ENCODE measurements at places on chromosomes 3 and 15.

DNA sequence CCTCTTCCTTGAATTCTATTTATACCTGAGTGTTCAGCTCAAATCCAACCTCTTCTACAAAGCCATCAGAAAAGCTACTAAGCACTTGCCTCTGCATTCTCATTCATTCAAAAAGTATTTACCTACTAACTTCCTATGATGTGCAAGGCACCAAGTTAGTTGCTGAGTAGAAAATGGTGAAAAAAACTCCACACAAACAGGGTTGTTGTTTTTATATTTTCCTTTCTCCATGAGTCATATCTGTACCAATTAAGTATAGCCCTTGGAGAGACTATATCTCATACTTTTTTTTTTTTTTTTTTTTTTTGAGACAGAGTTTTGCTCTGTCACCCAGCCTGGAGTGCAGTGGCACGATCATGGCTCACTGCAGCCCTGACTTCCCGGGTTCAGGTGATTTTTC is 67.7 kb downstream of the IGF2BP2 start:
- no peak for DNase-seq

DNA sequence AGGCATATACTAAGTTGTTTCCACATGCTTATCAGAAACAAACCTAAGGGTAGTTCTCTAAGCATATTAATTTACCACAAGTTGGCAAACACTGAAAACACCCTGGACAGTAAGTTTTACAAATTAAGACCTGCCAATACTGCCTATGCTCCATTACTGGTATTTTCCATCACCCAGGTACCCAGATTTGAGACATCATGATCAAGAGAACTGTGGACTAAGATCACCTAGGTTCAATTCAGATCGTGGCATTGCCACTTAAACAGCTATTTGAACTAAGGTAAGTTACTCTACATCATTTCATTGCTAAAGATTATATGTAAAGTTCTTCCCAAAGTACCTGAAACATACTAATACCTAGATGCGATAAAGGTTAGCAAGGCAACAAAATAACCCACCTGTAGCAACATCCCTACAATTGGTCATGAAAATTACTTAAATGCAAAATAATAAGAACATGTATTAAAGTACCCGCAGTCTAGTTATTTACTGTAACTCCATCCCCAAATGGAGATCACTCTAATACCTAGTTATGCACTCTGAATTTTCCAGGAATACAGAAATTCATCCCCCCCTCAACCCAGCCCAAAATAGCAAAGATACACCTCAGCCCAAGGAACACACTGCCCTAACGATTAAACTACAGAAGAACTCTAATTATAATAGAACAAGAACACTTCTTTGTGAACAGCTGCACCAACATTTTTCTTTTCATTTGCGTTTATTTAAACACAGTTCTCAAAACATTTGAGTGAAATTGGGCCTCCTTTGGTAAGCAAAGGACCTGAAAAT is 21.6 kb downstream of the TRA2B start:
- no peak for DNase-seq

GRCh38 chr3:98964784-98965183 is 63.3 kb upstream of the DCBLD2 start:
- DNase-seq, result no peak

DNA sequence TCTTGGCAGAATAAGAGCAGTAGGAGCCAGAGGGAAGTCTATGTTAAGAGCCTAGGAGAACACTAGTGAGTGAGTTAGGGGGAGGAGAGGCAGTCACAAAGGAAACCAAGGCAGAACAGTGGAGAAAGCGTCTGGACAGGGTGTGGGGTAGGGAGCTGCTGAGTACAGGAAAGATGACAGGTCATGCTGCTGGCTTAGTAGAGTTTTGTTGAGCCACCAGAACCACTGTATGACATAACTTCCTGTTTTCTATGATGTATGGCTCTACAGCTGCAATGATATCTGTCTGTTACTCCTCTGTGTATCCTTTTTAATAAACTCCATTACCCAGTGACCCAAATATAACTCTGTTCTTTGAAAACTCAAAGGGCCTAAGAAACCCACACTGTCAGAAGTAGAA is 10.6 kb upstream of the STT3B start:
- peak; percentile 6 for DNase-seq

DNA sequence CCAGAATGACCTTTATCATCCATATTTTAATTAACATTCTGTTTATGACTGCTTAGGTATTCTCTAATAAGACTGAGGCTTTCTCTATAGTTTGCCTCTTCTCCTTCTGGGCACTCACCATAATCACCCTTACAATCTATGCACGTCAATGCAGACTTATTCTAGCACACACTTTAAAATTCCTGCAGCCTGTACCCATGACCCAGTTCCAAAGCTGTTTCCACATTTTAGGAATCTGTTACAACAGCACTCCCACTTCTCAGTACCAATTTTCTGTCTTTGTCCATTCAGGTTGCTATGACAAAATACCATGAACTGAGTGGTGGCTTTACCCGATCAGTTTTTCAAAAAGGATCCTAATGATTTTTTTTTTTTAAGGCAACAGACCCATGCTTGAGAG is 103.5 kb downstream of the SOX14 start:
- no peak for DNase-seq

DNA sequence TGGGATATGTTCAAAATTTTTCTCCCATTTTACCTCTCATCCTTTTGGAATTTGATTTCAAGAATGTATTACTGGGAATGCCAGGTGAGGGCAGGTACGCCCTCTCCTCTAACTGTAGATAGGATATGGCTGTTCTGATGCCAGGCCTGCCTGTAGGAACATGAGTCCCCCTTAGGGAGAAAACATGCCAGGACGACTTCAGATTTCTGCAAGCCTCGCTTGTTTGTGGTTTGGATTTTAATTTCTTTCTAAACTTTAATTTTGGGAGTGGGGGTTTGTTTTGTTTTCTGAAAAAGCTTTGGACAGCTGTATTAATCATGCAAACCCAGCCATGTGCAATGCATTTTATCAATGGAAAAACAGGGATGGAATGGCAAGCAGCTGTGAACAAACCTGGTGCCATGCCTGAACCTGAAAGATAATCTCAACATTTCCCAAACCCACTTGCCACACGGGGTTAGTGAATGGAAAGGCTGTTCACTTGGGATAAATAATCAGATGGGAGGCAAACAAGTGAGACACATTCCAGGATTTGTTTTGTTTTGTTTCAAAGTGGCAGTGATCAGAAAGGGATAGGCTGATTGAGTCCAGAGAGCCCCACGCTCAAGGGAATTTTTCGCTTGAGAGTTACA is 207.6 kb downstream of the GAP43 start:
- no peak for DNase-seq

DNA sequence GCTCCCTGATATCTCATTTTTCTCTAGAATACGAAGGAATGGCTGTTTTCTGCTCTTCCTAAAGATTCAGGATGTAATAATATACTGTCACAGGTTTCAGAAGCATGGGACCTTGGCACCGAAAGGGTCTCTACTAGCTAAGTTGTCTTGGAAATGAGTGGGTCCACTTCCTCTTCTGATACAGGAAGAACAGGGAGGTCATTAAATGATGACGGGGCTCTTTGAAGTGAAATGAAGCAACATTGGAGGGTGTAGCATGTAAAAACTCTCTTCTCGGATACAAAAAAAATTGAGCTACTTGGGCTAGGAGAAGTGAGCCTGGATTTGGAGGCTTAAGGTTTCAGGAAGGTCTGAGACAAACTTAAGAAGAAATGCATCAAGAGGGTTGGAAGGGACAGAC is 349.8 kb upstream of the TPRG1 start:
- DNase-seq, result no peak

- peak; percentile 19 for DNase-seq
These were observed 52.9 kb downstream of the TRPM7 start for GRCh38 chr15:50633653-50634052.

- no peak for DNase-seq
These were observed at the start of gene NAALADL2 for GRCh38 chr3:174859114-174859735. TSS of gene NAALADL2 (plus strand) at chr3:174859334.

DNA sequence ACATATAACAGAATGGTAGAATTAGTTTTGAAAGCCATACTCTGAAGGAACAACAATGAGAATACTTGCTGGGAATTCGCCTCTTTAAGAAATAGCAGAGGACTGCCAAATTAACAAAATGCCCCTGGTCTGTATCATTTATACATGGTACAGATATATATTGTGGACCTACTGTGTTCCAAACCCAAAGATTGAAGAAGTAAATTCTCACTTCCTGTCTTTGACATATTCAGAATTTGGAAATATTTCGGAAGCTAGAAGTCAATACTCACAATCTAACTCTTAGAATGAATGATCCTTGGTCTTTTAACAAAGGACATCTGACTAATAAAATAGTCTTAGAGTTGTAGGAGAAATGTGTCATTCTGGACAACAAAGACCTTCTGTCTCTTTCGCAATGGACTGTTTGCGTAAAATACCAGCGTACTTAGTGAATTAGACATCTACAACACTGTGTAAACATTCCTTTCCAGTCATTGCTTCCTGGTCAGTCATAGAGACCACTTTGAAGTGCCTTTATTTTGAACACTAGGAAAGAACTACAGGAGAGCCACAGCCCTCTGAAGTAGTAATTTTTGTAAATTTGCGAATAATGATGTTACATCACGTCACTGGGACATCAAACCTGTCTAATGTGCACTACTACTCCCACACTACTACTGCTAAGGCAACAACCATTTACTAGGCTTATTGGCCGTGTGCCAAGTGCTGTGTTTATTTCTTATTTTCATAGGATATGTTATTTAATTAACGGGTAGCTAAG is 68.0 kb downstream of the CHL1 start:
- DNase-seq, result no peak

DNA sequence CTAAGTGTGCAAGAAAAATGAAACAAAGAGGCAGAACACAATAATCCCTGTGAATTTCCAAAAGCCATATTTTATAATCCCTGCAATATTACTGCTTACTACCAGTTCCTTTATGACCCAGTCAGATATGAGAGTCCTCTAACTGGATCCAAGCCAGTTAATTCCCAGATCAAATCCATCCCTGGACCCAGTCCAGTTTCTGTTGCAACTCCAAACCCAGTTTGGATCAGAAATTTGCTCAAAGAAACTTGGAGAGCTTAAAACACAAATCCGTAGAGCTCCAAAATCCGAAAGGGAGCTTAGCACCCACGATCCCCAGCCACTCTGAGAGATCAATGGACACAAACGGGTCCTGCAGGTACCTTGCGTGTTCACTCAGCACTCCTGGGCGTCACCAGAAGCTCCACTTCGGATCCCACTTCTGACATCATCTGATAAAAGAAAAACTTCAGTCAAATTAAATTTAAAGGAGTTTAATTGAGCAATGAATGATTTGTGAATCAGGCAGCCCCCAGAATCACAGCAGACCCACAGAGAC is 32.6 kb upstream of the THUMPD3 start:
- no peak for DNase-seq

GRCh38 chr3:100144255-100144866 is 30.1 kb upstream of the FILIP1L start:
- no peak for DNase-seq

GRCh38 chr3:184765730-184766074 is 46.3 kb upstream of the VPS8 start:
- no peak for DNase-seq

- peak; percentile 90 for DNase-seq
These were observed at the start of gene PDZRN3 for GRCh38 chr3:73624821-73625665. TSS of gene PDZRN3 (minus strand) at chr3:73624941.

DNA sequence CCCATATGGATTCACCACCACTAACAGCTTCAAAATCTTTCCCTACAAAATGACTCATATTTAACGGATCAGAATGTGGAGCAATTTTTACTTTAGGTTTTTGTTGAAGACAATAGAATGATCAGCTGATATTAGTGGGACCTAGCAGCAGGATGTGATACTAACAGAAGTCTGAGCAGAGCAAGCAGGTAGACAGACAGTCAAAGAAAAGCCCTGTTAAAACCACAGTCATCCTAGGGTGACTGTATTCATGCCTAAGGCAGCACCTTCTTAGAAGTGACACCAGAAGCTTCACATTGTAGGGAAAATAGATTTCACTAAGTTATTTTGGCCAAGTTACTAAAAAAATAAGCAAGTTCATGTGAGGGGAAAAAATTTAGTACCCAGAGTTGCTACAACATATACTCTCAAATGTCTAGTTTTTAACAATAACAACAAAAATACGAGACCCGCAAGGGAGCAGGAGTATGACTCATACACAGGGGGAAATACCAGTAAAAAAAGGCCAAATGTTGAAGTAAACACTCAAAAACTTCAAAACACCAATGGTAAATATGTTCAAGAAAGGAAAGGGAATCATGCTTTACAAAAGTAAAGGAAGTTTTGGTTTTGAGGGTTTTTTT is 590.9 kb downstream of the EPHA3 start:
- no peak for DNase-seq

- no peak for DNase-seq
These were observed 28.3 kb downstream of the SRP14 start for GRCh38 chr15:40010686-40011085.

- no peak for DNase-seq
These were observed 183.2 kb upstream of the NR2E3 start for GRCh38 chr15:71627188-71627587.

DNA sequence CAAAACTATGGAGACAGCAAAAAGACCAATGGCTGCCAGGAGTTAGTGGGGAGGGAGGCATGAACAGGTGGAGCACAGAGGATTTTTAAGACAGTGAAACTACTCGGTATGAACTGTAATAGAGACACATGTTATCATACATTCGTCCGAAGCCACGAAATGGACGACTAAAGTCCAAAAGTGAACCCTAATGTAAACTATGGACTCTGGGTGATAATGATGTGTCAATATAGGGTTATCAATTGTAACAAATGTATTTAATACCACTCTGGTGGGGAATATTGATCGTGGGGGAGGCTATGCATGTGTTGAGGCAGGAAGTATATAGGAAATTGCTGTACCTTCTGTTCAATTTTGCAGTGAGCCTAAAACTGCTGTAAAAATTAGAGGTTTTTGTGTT is 107.0 kb downstream of the CPN2 start:
- DNase-seq, result no peak

DNA sequence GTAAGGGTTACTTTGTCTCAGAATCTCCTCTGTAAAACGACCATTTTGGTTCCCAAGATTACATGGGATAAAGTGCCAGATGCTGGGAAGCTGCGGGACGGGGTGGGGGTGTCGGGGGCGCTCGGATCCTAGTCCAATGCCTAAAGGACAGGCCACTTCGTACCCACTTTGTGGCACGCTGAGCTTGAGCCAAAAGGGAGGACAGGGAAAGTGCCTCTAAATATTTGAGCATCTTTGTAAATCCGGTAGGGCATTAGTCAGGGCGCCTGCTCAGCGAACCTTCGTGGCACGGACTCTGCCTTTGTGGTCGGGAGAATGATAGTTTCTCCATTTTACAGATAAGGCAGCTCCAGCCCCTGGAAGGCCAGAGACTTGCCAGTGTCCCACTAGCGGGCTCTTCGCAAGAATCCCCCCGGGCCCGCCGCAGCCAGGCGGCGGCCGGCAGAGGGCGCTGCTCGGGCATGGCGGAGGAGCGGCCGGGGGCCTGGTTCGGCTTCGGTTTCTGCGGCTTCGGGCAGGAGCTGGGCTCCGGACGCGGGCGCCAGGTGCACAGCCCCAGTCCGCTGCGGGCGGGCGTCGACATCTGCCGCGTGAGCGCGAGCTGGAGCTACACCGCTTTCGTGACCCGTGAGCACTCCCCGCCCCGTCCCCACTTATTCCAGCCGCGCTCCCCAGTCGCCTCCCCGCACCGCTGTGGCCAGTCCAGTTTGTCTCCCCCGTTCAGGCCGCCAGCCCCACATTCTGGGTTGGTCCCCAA is 1.8 kb downstream of the RCCD1 start:
- DNase-seq, result peak; percentile 84

- DNase-seq, result no peak
These were observed 394.0 kb downstream of the FOXP1 start for GRCh38 chr3:71189480-71189879.

- peak; percentile 53 for DNase-seq
These were observed 138.7 kb downstream of the PEX5L start for GRCh38 chr3:179898024-179898423.

- DNase-seq, result no peak
These were observed 188.3 kb upstream of the EOMES start for GRCh38 chr3:27910456-27910855.

Measured in cardiac muscle cell (in vitro differentiated cells and primary cell).